ENCODE measurements at places on chromosomes 5 and 9.

DNA sequence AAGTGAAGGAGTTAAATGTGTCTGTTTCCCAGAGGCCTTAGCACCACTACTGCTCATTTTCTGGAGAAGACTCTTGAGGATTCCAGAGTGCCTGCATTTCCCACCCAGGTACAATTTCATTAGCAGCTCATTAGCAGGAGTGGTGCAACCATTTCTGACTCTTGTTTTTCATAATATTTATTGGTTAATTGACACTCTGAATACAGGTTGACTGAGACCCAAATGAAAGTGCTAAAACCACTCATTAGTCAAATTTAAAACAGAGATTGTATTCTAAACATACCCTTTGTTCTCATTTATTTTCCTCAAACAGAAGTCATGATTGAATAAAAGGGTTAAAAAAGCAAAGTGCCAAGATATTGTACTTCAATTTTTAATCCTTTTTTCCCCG lies 134.5 kb downstream of the SIL1 start:
- no peak for DNase-seq

GRCh38 chr5:10685115-10685521 lies 75.9 kb downstream of the DAP start:
- no peak for DNase-seq

- no peak for DNase-seq
These were observed 86.0 kb downstream of the ZNF608 start for GRCh38 chr5:124660229-124661093.

DNA sequence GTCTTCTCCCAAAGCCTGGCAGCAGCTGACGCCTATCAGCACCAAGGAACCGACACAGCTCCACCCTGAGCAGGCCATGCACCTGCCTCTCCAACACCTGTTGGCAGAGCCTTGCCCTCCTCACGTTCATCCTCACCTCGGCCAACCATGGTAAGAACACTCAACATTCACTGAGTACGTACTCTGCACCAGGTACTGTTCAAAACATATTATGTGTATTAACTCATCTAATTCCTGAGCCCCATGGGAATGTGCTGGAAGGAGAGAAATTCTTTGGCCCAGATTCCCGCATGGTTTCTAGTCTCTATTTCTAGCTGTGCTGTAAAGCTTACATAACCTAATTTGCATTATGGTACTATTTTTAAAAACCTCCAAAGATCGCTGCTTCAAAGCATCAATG lies 86.1 kb downstream of the GPR21 start:
- DNase-seq, result no peak

DNA sequence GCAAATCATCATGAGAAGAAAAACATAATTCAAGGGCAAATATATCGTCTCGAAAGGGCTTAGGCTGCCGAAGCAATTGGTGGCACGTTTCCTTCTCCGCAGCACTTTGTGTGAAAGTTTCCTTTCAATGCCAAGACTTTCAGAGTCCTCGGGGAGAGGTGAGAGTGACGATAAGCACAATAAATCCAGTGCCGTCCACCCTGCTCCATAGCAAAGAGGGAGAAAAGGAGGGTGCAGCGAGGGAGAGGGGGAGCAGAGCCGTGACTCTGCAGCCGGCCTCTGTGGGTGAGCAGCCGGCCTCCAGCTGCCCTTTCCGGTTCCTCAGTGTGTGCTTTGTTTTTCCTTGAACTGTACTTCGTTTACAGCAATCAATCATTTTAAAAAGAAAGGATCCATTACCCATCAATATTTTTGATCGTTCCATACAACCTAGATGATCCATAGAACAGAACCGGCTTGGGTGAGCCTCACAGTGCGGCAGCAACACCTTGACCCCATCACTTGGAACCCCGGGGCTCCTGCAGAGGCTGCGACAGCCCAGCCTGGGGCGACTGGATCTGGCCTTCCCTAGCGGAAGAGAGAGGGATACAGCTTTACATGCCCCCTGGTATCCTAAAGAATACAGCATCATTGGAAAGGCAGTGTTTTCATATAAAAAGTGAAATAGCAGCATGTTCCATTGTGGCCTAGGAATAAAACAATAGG lies 247.0 kb upstream of the IRX4 start:
- no peak for DNase-seq

DNA sequence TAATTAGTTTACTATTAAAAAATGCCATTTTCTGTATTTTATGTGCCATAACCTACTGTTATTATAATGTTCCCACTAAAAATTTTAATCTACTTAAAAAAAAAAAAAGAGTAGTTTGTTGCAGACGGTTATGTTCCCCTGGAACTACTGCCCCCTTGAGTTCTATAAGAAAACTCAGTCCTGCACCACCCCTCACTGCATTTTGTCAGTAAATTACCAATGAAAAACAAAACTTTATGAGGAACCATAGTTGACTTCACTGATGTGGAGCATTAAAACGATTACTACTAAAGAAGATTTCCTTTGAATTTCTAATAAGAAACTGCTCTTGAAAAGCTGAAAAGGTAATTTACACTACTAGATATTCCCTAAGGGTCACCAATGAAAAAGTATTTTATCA lies 288.7 kb downstream of the FBXL17 start:
- no peak for DNase-seq

DNA sequence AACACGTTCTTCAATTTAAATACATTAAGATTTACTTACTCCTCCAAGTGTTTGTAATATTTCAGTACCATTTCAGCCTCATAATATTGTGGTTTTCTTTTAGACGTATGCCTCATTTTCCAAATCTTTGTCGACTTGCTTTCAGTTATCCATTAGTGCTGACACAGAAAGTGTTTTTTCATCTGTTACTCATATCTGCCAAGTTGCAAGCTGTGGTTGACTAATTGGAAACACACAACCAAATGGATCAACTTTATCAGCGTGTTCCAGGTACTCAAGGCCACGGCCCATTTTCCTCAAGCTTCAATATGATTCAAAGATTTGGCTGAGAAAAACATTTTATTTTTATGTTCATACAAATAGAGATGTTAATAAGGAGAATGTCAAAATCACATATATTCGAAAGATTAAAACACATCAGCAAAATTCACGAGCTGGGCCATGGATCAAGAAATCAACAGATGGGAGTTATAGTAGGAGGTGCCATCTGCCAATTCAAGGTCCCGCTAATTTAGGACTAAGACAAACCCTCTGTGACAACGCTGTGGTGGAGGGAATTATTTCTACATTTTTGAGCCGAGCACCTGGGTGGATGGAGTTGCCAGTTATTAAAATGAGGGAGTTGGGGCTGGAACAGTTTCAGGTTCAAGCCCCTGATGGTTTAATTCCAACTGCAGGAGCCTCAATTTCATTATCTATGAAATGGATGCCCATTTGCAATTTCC lies 27.2 kb upstream of the CCNJL start:
- DNase-seq, result no peak

GRCh38 chr5:151296974-151297373 lies 6.6 kb downstream of the SLC36A3 start:
- DNase-seq, result no peak

Data from activated effector memory CD4-positive, alpha-beta T cell treated with anti-CD3 and anti-CD28 coated beads, Interleukin-2, amount 50 U/mL, for 16 hours (primary cell).